AG08395 (cell line): ENCODE measurements at places on chromosomes 2 and 18.
A peak's percentile ranks its signal among the peaks of the same experiment; 100 is the strongest.

- no peak for DNase-seq
These were observed 42.8 kb upstream of the SIGLEC15 start for GRCh38 chr18:45782662-45783061.

- DNase-seq, result no peak
These were observed 4.3 kb upstream of the SNTG2 start for GRCh38 chr2:946073-946948.

- DNase-seq, result peak; percentile 39
These were observed 8.0 kb downstream of the AGFG1 start for GRCh38 chr2:227479865-227480475.

- no peak for DNase-seq
These were observed 113.3 kb upstream of the ALKAL2 start for GRCh38 chr2:401019-401679.

DNA sequence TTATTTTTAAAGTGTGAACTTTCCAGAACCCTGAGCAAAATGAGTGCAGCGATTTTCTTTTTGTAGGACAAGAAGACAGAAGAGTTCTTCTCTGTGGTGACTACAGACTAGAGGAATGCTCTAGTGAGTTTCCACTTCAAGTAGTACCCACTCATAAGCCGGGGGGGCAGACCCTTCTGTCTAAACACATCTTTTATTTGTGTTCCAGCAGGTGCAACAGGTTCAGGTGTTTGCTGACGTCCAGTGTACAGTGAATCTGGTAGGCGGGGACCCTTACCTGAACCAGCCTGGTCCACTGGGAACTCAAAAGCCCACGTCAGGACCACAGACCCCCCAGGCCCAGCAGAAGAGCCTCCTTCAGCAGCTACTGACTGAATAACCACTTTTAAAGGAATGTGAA lies 25.2 kb downstream of the PTRHD1 start:
- DNase-seq, result no peak
